Activated CD4-positive, alpha-beta T cell treated with anti-CD3 and anti-CD28 coated beads, Interleukin-2, amount 10 ng/mL, durations not matched to agents 24 days and 14 days (primary cell): ENCODE measurements at places on chromosomes 6 and 20. TPM values are rescaled to one million over a fixed set of nuclear protein-coding genes. Genes with fewer than 3 reads are reported as not detected.

Gene MUC22
- not detected in 2 replicates for total RNA-seq

DNA sequence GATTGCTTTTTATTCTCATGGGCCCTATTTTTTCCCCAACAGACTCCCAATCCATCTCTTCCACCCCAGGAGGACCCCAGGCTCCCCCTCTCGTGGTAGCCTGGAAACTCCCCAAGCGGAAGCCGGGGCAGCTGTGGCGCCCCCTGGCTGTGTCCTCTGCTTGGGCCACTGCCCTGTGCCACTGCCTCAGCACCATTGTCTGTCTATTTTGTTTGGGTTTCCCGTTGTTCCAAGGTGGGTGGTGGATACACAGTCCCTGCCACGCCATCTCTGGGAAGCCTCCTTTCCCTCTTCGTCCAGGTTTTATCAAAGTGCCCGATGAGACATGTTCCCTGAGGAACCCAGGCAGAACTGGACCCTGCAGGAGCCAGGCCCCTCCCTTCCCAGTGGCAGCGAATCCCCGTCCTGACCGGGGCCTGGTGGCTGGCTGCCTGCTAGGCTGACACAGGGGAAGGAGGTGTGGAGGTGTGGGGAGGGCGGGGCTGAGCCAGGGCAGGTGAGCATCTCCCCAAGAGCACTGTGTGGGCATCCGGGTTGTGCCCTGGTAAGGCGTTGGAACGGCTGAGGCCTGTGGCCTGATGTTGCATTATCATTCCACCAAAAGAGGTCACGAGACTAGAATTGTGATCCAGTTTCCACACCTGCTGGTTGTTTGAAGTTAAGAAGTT is 228.2 kb downstream of the CDH4 start:
- no peaks in the 10 kb centered on the region for H3K4me1 ChIP-seq
- H3K27ac ChIP-seq, result no peak overlapping the region
- no peaks in the 10 kb centered on the region for H3K27me3 ChIP-seq
- DNase-seq, result no peak

GRCh38 chr6:68638230-68638900 is 3.3 kb downstream of the ADGRB3 start:
- no peak overlapping the region for H3K4me3 ChIP-seq
- no peak overlapping the region for H3K27ac ChIP-seq
- H3K27me3 ChIP-seq, result peaks cover 44% of the 10 kb centered on the region
- no peaks in the 10 kb centered on the region for H3K36me3 ChIP-seq
- peak; percentile 64 for DNase-seq

Gene NHSL1
- 0.26 and 0.63 TPM in 2 replicates for total RNA-seq

DNA sequence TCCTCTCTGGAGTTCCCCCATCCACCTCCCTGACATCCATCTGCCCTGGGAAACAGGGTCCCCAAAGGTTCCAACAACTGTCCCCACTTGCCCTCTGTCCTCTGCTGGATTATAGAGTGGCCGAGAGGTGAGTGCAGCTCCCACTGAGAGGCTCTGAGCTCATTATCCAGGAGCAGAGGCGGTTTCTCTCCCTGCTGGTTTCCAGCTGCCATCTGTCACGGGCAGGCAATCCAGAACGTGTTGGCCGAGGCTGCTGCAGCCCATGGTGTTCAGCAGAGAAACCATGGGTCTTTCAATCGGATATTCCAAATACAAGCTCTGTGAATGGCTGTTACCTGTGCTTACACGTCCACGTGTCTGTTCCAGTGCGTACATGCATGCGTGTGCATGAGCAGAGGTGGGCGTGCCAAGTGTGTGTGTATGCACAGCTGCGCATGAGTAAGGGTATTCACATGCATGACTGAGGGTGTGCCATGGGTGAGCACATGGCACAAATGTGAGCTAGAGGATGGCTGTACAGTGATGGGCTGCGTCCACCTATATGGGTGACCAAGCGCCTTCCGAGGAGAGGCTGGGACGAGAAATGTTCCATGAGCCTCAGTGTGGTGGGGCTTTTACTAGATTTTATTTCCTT is 183.7 kb upstream of the PMEPA1 start:
- H3K27me3 ChIP-seq, result no peaks in the 10 kb centered on the region
- no peak for DNase-seq
- no peak overlapping the region for H3K4me3 ChIP-seq
- no peak overlapping the region for H3K27ac ChIP-seq
